Kidney tubule cell (primary cell): ENCODE measurements at places on chromosomes 12 and 14.

GRCh38 chr12:50182461-50182860 lies 15.3 kb upstream of the CERS5 start:
- no peak for DNase-seq

DNA sequence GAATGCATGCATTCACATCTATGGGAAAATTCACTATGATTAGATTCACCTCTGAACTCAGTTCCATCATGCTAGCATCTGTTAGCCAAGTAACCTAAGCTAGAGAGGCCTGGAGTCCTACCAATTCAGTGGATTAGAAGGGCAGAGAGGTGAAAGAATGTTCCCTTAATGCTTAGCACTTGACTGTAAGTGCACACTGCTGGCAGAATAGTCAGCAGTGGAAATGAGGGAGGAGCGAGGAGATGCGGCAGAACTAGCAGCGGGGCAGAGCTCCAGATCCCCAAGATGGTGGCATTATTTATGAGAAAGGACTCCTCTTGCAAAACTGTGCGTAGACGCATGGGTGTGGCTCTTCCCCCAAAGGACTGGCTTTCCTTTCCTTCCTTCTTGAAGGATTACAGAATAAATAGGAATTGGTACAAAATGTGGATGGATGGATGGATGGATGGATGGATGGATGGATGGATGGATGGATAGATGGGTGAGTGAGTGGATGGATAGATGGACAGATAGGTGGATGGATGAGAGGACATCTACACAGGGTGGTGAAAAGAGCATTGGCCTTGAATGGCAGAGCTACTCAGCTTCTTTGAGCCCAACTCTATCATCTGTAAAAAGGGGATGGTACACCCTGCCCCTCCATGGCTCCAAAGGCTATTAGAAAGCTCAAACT lies 227.2 kb downstream of the CHST11 start:
- no peak for DNase-seq

DNA sequence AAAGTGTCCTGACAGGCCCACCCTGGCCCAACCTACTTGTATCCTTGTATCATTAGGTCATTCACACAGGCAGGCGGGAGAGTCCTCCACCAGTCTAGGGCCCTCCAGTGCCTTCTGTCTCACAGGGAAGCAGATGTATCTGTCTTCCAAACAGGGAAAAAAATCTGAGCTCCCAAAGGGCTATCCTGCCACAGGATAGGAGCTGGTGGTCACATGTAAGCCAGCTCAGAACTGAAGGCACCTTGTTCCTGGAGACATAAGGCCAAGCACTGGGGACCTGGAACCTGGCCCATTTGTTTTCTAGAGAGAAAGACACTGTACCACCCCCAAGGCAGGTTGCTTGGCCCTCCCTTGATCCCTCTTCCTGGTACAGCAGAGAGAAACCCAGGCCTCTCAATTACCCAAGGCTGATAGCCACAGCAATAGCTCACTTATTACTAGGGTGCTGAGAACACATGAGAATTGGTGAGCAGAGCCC lies 19.4 kb upstream of the PLEKHH1 start:
- DNase-seq: peak; percentile 39

GRCh38 chr12:91515944-91516694 lies 333.5 kb upstream of the DCN start:
- no peak for DNase-seq

- no peak for DNase-seq
These were observed 15.6 kb downstream of the OTUB2 start for GRCh38 chr14:94041551-94042346.

DNA sequence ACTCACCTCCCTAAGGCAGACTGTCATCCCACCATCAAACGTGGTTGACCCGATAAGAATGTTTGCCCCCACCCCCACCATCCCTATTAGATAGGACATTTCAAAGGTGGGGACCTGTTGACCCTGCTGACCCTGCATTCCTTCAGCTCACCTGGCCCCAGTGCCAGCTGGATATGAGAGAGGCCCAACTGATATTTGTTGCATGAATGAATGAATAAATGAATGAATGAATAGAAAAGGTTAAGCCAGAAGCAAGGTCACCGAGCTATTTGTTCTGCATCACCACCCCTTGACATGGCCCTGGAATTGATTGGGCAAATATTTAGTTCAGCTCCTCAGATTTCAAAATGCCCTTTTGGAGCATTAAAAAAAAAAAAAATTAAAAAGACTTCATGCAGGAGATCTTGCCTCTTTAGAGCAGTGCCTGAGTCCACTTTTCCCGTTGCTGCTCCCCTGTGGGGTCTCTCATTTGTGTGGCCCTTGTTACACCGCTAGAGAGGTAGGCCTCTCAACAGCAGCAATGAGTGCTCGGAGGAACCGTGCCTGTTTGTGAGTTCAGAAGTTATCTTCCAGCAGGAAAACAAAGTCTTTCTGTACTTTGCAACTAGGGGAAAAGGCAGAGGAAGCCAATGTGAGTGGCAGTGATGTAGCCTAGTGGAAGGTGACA lies 8.5 kb upstream of the SERPINA5 start:
- DNase-seq: no peak

GRCh38 chr14:28515571-28515970 lies 251.0 kb upstream of the FOXG1 start:
- DNase-seq: no peak

DNA sequence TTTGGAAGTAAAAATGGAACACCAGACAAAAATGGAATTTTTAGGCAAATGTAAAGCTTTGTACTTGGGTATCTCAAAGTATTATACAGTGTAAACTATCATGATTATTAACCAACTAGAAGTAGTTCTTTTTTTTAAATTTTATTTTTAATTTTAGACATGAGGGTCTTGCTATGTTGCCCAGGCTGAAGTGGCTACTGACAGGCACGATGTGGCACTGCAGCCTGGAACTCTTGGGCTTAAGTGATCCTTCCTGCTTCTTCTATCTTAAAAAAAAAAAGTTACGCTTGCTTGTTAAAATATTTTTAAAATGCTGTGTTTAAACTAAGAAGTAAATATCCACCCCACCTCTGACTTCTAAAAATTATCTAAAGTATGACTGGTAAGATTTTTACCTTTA lies 1.9 kb upstream of the FUT8 start:
- DNase-seq: no peak

DNA sequence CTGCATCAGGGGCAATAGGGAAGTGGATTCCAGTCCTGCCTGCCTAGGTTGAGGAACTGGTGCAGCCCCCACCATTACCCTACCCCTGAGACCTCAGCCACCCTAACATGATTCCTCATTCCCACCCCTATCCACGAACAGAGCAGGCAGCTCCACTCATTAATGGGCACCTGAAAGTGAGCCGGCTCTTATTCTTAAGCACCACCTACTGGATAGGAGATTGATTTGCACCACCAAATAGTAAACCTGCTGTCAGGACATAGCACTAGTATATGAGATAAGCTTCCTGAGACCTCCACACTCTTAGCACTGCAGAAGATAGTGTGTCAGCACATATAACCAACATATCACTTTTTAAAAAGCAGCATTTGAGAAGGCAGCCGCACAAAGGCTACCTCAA lies 573.2 kb downstream of the SOX5 start:
- DNase-seq: no peak

- DNase-seq: no peak
These were observed 223.6 kb upstream of the SOX5 start for GRCh38 chr12:24173067-24173466.

DNA sequence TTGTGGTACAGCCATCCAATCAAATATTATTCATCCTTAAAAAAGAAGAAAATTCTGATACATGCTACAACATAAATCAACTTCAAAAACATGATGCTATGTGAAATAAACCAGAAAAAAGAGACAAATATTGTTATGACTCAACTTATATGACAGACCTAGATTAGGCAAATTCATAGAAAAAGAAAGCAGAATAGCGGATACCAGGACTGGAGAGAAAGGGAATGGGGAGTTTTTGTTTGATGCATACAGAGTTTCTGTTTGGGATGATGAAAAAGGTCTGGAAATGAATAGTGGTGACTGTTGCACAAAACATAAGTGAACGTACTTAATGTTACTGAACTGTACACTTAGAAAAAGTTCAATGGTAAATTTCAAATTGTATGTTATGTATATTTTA lies 82.3 kb downstream of the SPPL3 start:
- DNase-seq: no peak

- DNase-seq: peak; percentile 32
These were observed 75.4 kb upstream of the PWP1 start for GRCh38 chr12:107610021-107610859.

DNA sequence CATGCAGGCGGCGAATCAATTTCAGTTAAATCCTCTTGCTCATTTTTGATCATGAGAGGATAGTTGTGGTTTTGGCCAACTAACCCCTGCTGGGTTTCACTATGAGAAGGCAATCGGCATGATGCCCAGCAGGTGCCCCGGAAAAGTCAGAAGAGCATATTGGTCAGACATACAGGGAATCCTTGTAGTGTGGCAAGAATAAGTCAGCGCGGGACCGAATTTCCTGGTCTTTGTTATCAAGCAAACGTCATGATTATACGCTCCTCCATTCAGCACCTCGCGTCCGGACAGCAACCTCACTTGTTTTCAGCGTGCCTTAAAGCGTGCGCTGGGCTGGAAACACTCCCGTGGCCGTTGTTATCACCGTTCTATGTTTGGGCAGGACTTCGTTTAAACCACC lies 1.8 kb downstream of the TBC1D30 start:
- DNase-seq: peak; percentile 65

- DNase-seq: peak; percentile 33
These were observed at the start of gene ZDHHC22 for GRCh38 chr14:77141214-77142004. Gene ZDHHC22, minus strand, starts transcription at chr14:77141791. Its CDS starts 2,053 bp downstream, at chr14:77139738.

GRCh38 chr14:93719256-93719655 lies 69.0 kb downstream of the PRIMA1 start:
- DNase-seq: no peak

GRCh38 chr12:26135571-26135970 lies 10.7 kb upstream of the BHLHE41 start:
- DNase-seq: no peak

DNA sequence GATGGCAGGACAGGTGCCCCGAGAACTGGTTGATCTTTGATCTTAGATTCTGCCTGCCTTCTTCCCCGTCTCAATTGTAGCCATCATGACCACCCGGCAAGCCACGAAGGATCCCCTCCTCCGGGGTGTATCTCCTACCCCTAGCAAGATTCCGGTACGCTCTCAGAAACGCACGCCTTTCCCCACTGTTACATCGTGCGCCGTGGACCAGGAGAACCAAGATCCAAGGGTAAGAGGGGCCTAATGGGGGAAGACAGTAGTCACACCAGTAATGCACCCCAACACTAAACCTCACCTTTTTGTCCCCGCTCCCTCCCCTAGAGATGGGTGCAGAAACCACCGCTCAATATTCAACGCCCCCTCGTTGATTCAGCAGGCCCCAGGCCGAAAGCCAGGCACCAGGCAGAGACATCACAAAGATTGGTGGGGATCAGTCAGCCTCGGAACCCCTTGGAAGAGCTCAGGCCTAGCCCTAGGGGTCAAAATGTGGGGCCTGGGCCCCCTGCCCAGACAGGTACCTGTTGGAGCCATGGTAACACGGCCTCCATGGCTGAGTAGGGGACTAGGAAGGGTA lies 556 bp downstream of the TROAP start:
- DNase-seq: no peak

GRCh38 chr12:4046495-4046840 lies 173.3 kb upstream of the PARP11 start:
- no peak for DNase-seq

- peak; percentile 79 for DNase-seq
These were observed 33.5 kb downstream of the DAD1 start for GRCh38 chr14:22555384-22556011.

DNA sequence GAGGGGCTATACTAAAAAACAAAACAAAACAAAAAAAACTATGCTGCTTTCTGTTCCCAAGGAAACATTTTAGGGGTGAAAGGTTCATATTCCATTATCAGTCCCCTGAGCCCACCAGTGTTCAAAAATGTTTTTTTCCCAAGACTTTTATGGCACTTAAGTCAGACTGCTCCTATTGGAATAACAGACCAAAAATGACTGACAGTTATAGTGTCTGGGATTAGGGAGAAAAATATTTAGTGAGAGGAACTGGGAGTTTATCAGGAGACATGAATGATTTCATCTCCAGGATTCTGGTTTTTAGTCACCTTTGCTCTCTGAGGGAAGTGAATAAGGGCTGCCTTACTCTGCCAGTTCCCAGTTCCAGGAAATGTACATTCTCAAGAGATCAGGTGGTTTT lies 68.0 kb downstream of the PDE3A start:
- peak; percentile 25 for DNase-seq

- DNase-seq: no peak
These were observed 4.4 kb downstream of the BDKRB1 start for GRCh38 chr14:96260341-96260821.

DNA sequence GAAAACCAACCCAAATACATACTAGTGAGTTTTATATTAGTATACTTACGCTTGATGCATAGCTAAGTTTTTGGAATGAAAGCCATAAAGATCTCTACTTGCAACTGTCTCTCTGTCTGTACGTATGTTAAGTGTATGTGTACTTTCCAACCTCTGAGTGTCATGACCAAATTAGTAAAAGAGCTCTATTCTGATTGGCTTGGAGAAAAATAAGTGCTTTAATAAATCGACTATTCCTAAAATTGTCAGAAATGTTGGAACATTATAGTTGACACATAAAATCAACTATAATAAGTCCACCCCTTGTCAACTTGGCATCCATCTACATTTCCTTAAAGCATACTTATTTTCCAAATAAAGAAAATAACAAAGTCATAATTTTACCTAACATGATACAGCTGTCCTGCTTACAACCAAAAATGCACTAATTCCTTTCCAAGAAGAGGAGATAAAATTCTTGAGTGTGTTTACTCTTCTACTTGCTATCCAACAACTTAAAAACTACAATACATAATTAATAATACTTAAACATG lies 507.4 kb upstream of the ATP2B1 start:
- DNase-seq: no peak

DNA sequence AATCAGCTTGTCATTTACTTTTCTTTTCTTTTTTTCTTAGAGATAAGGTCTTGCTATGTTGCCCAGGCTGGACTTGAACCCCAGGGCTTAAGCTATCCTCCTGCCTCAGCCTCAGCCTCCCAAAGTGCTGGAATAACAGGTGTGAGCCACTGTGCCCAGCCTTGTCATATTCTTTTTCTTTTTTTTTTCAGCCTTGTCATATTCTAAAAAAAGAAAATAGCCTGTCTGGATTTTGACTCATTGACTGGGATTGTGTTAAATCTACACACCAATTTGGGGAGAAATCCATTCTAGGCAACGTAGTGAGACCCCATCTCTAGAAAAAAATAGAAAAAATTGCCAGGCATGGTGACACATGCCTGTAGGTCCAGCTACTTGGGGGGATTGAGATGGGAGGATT lies 24.1 kb downstream of the ATP5MC2 start:
- DNase-seq: no peak

DNA sequence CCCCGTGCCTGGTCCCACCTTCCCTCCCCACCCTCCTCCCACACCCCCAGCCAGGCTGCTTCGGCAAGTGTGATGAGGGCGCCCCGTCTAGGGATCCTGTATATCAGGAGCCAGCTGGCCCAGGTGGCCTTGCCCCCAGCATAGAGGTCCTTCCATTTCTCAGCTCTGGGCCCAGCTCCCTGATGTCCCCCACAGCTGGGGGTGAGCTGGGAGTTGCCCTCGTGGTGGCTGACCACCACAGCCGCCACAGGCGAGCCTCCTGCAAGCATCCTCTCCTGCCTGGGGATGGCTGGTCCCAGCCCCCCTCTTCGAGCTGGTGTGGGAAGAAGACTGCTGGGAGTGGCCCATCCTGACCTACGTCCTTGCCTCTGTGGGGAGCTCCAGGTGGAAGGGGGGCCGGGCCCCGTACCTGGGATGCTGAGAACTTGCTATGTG lies 7.4 kb downstream of the ASPG start:
- DNase-seq: no peak

- peak; percentile 68 for DNase-seq
These were observed 58.8 kb downstream of the TRMT5 start for GRCh38 chr14:60922050-60922449.
